ENCODE measurements at places on chromosomes 4 and X. TPM values are rescaled to one million over a fixed set of nuclear protein-coding genes. Genes with fewer than 3 reads are reported as not detected.

GRCh38 chrX:21529771-21530170 is 128.4 kb downstream of the KLHL34 start:
- H3K27me3 ChIP-seq: no peaks in the 10 kb centered on the region
- no peak for DNase-seq
- H3K4me3 ChIP-seq: no peak overlapping the region
- no peaks in the 10 kb centered on the region for H3K4me1 ChIP-seq
- no peaks in the 10 kb centered on the region for H3K36me3 ChIP-seq

GRCh38 chr4:102687373-102687981 is 73.3 kb downstream of the MANBA start:
- no peaks in the 10 kb centered on the region for H3K36me3 ChIP-seq
- DNase-seq: no peak
- H3K4me3 ChIP-seq: no peak overlapping the region
- no peaks in the 10 kb centered on the region for H3K27me3 ChIP-seq

- no peak overlapping the region for H3K27ac ChIP-seq
- no peak for DNase-seq
- H3K4me3 ChIP-seq: no peak overlapping the region
Measured at GRCh38 chr4:156201050-156201449, 247.4 kb upstream of the CTSO start.

GRCh38 chr4:147639388-147639787 is 22.2 kb downstream of the TMEM184C start:
- peaks cover 3% of the 10 kb centered on the region for H3K36me3 ChIP-seq
- no peaks in the 10 kb centered on the region for H3K27me3 ChIP-seq
- no peak overlapping the region for H3K27ac ChIP-seq
- H3K4me3 ChIP-seq: no peak overlapping the region
- H3K4me1 ChIP-seq: no peaks in the 10 kb centered on the region

GRCh38 chrX:13059637-13060499 is 15.4 kb upstream of the FAM9C start:
- H3K27me3 ChIP-seq: no peaks in the 10 kb centered on the region
- H3K4me3 ChIP-seq: no peak overlapping the region
- H3K36me3 ChIP-seq: no peaks in the 10 kb centered on the region
- no peak for DNase-seq
- no peaks in the 10 kb centered on the region for H3K4me1 ChIP-seq
- H3K27ac ChIP-seq: no peak overlapping the region

The ING2 gene
- total RNA-seq: 6.3 TPM

The RPA4 gene
- total RNA-seq: 2.1 TPM

The FAM47E gene
- 2.4 TPM for total RNA-seq

The GPR82 gene
- total RNA-seq: 0.29 TPM
